ENCODE measurements at places on chromosomes 4 and X.

DNA sequence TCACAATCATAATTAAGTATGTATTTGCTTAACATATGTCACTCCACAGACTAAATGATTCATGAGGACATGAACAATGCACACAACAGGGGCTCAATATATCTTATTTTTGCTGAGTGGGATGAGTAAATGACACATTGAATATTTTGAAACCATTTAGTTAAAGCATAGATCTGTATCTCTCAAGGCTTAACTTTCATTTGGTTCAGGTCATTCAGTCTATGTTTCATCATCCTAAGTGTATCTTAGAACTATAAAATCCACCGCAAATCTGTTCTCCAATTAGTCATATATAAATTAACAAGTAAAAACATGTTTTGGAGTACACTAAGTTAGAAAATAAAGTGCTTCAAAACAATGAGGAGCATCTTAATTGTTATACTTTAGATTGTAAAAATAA lies 45.8 kb downstream of the AREG start:
- no peak for DNase-seq

DNA sequence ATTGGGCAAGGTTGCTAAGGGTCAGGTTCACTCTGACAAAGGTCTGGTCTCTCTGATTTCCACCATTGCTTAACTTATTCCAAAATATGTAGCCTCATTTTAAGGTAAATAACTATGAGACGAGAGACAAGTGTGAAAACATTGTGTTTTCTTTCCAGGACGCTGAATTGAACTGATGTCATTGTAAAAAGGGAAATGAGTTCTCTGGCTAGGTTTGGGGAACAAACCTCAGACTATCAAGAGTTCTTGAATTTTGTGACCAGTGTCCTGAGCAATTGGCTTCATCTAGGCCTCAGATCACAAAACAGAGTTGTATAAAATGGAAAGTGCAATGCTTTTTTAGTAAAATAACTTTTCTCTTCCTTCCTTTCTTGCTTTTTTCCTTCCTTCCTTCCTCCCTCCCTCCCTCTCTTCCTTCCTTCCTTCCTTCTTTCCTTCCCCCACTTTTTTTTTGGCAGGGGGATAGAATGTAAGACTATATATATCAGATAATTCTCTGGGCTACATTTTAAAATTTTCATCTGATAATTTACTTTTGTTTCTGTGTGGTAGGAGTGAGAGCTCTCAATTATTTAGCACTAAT lies 30.8 kb upstream of the CXCL8 start:
- no peak for DNase-seq

DNA sequence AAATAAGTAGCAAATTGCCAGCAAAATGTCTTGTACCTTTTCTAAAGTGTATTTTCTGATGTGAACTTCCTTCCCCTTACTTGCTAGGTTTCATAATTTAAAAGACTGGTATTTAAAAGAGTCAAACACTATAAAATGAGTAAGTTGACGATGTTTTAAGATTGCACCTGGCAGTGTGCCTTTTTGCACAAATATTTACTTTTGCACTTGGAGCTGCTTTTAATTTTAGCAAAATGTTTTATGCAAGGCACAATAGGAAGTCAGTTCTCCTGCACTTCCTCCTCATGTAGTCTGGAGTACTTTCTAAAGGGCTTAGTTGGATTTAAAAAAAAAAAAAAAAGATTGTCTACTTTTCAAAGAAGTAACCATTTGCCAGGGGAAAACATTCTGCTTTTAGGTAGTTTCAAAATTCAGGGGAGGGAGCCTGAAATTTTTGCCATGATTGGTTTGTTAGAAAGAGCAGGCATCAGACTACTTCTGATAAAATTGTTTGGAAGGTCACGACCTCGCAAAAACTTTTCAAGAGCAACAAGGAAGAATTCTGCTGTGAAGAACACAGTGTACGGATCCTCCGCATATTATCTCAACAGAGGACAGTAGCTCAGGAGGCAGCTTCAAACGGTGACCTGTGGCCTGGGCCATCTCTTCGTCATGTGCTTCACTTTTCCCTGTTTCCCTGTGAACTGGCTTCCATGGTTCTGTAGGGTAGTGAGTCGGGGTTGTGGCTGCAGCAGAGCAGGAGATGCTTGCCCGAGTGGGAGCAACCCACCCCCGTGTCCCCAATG lies 66.1 kb downstream of the CDS1 start:
- no peak for DNase-seq

DNA sequence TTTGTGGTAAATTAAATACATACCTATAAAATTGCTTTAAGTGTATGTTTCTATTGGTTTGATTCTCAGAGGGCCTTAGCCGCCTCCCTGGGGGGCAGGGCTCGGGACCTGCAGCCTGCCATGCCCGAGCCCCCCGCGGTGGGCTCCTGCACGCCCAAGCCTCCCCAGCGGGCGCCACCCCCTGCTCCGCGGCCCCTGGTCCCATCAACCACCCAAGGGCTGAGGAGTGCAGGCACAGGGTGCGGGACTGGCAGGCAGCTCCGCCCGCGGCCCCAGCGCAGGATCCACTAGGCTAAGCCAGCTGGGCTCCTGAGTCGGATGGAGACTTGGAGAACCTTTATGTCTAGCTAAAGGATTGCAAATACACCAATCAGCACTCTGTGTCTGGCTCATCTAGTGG lies 108.3 kb upstream of the INPP4B start:
- no peak for DNase-seq

- no peak for DNase-seq
Observed at GRCh38 chr4:139562067-139562684, 6.2 kb upstream of the SETD7 start.

DNA sequence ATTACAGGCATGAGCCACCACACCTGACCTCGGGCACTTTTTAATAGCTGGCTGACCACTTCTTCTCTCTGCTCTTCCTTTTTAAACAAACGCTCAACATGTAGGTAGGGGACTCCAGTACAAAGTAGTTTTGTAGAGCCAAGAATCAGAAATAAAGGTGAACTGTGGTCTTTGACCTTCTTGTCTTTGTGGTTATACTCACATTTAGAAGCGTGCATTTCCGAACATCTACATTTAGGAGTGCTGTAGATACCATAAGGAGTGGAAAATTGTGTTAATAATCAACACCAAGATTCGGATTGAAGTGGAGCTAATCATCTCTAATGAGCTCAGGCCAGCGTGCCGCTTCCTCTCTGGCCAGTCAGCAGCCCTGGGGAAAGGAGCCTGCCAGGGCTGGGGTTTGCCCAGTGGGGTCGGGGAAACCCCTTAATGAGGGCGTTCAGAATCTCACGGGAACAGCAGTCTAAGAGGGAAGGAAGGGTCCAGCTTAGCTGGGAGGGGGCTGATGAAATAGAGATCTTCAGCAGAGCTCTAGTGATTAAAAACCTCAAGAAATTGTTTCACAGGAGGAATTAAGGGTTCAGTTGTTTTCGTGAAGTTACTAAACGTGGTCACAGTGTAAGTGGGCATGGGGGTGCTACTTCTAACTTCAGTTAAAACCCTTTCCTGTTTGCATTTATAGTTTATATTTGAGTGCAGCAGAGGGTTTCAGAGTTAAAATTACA lies 81.2 kb downstream of the GAB1 start:
- DNase-seq, result no peak

GRCh38 chr4:37656649-37657048 lies 29.5 kb downstream of the RELL1 start:
- no peak for DNase-seq

DNA sequence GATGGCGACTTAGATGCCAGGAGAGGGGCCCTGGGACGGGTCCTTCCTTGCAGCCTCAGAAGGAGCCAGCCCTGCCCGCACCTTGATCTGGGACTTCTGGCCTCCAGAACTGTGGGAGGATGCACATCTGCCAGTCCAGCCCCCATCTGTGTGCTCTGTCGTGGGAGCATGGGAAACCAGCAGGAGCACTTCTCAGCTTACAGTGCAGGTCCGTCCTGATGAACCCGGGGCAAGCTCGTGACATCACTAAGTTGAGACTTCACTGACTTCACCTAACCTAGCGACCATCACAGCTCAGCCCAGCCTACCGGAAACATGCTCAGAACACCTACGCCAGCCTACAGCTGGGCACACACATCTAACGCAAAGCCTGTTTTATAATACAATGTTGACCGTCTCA lies 38.1 kb downstream of the ABLIM2 start:
- no peak for DNase-seq

DNA sequence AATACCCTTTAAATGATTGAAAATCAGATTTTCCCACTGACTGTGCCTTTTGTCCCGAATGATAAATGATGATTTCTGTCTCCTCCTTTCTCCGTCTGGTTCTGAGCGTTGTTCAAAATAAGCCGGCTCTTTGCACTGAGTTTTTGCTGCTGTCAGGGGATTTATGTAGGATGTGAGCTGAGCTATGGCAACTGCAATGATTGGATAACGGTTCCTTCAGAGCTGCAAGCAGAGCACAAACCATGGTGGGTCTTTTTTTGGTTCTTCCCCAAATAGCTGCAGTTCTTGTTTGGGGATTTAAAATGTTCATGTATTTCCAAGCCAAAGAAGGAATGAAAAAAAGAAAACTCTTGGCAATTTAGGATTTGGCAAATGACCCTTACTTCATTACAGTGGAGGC lies 124.5 kb upstream of the CASK start:
- no peak for DNase-seq

Data from fibroblast of upper back skin (primary cell).